NCI-H2227 treated with DMSO at 0.1 percent for 48 hours (cell line): ENCODE measurements at places on chromosomes 12 and 14.

GRCh38 chr12:85029456-85029855 is 6.6 kb downstream of the TSPAN19 start:
- DNase-seq = peak; percentile 35

- no peak for DNase-seq
These were observed 49.0 kb upstream of the EGLN3 start for GRCh38 chr14:33999771-34000291.

DNA sequence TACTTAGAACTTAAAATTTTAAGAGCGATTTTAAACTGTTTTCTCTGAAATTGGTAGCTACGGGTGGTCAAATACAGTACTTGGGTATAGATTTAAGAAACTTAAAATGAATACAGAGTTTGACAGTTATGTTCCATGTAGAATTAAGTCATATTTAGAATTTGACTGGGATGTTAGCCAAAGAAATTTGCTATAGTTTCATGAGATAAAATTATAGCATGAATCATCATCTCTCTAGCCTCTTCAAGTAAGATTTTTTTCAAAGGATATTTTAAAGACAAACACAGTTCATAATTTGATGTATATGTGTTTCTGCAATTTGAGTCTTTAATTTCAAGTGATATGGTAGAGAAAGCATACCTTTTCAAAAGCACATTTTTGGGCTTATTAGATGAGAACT is 41.0 kb downstream of the ZCRB1 start:
- no peak for DNase-seq

- no peak for DNase-seq
These were observed 42.6 kb downstream of the NELL2 start for GRCh38 chr12:44833561-44833960.

DNA sequence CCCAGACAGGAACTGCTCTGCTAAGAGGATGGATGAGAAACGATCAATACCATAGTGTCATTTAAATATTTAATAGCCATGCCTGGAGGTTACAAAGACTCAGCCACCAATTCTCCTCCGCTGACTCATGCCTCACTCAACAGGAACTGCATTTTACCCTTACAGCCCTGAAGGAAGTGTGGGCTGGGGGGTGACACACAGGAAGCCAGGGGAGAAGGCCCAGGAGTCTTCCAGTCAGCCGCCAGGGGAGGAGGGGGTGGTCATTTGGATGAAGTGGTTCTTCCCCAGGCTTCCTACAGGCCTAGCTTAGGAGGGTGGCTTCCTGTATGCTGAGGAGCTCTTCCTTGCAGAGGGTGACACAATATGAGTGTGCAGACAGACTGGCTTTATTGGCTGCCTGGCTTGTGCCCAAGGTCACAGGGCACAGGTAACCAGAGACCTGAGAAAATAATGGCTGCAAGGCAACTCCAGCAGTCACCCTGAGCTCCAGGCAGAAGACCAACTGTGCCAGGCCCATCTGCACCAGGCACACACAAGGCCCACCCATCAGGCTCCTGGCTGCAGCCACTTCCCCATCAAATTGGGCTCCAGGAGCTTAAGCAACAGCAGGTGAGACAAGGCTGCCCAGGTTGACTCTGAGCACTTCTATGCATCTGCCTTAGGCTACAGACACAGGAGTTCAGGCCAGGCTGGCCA is 30.6 kb upstream of the RPLP0 start:
- peak; percentile 28 for DNase-seq
